ENCODE measurements at places on chromosomes 12 and 14. TPM values are rescaled to one million over a fixed set of nuclear protein-coding genes. Genes with fewer than 3 reads are reported as not detected.

TDP1 gene
- 6.8 TPM for total RNA-seq

DNA sequence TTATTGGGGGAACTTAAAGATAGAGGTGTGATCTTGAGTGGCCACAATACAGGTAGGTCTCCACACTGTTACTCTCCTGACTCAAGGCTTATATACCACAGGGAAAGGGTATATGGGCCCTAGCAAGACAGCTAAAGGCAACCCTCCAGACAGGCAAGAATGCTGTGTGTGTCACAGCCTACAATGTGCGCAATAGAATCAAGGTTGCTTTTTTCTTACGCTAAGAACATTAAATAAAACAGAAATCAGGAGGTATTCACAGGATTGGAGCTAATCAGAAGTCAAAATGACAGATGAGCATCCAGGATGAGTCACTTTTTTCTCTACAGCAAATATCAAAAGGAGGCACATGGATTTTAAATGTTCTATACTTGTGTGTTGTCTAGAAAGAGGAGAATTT lies 1797.9 kb upstream of the SEL1L start:
- no peaks in the 10 kb centered on the region for H3K36me3 ChIP-seq
- no peak overlapping the region for H3K4me3 ChIP-seq
- no peaks in the 10 kb centered on the region for H3K27me3 ChIP-seq
- no peaks in the 10 kb centered on the region for H3K4me1 ChIP-seq

GRCh38 chr12:88562151-88562550 lies 18.1 kb downstream of the KITLG start:
- no peaks in the 10 kb centered on the region for H3K27me3 ChIP-seq
- no peak overlapping the region for H3K27ac ChIP-seq
- no peak for DNase-seq
- no peaks in the 10 kb centered on the region for H3K36me3 ChIP-seq

- no peaks in the 10 kb centered on the region for H3K36me3 ChIP-seq
- DNase-seq = no peak
- no peak overlapping the region for H3K27ac ChIP-seq
- H3K4me1 ChIP-seq = no peaks in the 10 kb centered on the region
- H3K4me3 ChIP-seq = no peak overlapping the region
- no peaks in the 10 kb centered on the region for H3K27me3 ChIP-seq
Observed at GRCh38 chr12:20245491-20245890, 122.8 kb upstream of the PDE3A start.

SIX4 gene
- total RNA-seq = 2.7 TPM

- H3K27me3 ChIP-seq = peaks cover 57% of the 10 kb centered on the region
- DNase-seq = no peak
- H3K4me1 ChIP-seq = no peaks in the 10 kb centered on the region
- H3K27ac ChIP-seq = no peak overlapping the region
- H3K36me3 ChIP-seq = no peaks in the 10 kb centered on the region
Observed at GRCh38 chr14:81433378-81433777, 33.3 kb upstream of the STON2 start.

LRRC10 gene
- total RNA-seq = not detected

DNA sequence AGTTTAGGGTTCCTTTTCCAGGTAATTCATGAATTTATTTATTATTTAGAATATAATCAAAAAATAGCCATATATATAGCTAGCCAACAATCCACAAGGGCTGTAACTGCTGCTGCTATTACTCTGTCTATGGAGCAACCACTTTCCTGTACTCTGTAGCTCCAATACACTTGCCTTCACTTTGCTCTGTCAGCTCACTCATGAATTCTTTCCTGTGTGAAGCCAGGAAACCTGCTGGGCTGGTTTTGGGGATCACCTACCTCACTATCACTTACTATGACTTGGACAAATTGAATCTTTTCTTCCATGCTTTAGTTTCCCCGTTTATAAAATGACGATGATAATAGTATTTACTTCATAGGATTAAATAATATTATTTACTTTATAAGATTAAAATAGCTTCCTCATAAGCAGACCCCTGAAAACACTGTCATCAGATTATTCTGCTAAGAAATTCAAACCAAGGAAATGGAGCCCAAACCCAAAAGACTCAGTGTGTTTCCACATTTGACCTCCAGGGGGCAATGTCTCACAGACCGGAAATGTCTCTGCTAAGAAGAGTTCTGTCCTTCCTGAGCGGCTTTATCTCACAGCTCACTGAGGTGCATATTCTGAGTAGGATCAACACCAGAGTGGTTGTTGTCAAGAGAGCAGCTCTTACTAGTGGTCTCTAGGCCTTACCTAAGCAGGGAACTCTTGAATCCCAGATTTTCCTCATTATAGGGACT lies 457.1 kb downstream of the DAD1 start:
- H3K27ac ChIP-seq = no peak overlapping the region
- no peak overlapping the region for H3K4me3 ChIP-seq
- H3K27me3 ChIP-seq = no peaks in the 10 kb centered on the region

NR1H4 gene
- total RNA-seq = not detected

- H3K27ac ChIP-seq = peak overlapping the region; percentile 0
- H3K27me3 ChIP-seq = no peaks in the 10 kb centered on the region
- no peaks in the 10 kb centered on the region for H3K36me3 ChIP-seq
- no peak for DNase-seq
Observed at GRCh38 chr14:71116568-71117122, 209.4 kb downstream of the PCNX1 start.

ESR2 gene
- 0.16 TPM for total RNA-seq

GRCh38 chr14:79745046-79745445 lies 466.3 kb downstream of the DIO2 start:
- no peak overlapping the region for H3K4me3 ChIP-seq
- DNase-seq = no peak
- H3K27ac ChIP-seq = no peak overlapping the region

PZP gene
- not detected for total RNA-seq

DNA sequence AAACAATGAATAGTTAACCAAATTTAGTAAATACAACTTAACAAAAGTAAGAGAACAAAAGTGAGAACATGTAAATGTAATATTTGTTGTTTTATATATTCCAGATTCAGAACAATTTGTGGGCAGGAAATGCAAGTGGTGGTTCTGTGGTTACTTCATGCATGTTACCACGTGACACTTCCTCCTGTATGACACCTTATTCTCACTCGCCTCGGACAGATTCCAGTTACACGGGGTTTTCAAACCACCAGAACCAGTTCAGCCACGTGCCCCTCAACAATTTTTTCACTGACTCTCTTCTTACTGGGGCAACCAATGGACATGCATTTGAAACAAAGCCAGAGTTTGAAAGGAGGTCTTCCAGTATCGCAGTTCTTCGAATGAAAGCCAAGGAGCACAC lies 21.0 kb downstream of the ALX1 start:
- no peak for DNase-seq
- H3K27me3 ChIP-seq = no peaks in the 10 kb centered on the region
- H3K4me1 ChIP-seq = no peaks in the 10 kb centered on the region
- H3K36me3 ChIP-seq = no peaks in the 10 kb centered on the region

PLEK2 gene
- 0.16 TPM for total RNA-seq

DNA sequence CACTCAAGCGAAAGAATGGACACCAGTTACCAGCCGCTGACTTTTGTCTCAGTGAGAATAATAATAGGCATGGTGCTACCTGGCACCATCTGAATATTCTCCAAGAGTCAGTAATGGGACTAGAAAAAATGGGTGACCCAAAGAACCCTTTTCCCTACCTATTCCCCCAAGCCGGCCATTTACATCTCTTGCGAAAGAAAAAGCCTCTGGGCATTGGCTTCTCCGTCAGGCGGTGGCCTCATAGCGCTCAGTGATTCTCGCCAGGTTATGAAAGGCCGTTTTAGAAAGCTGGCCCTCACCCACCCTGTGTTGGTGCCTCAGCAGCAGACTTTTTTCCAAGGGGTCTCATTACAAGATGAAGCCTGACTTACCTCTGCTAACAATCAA lies 523 bp upstream of the SLC6A15 start:
- no peak for DNase-seq
- peaks cover 62% of the 10 kb centered on the region for H3K27me3 ChIP-seq
- H3K4me1 ChIP-seq = peaks cover 20% of the 10 kb centered on the region
- H3K27ac ChIP-seq = no peak overlapping the region

DNA sequence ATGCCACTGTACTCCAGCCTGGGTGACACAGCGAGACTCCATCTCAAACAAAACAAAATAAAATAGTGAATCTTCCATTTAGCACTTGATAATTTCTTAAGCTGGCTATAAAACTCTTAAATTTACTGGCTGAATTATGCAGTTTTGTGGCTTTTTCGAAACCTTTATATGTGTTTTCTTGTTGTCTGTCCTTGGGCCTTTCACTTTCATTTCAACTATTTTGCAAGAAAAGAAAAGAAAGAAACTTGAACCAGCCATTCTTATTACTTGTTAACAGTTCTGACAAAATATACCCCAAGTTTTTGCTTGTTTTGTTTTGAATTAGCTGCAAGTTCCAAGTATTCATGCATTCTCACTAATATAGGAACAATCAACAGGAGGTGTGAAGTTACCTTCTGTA lies 42.8 kb downstream of the PRICKLE1 start:
- DNase-seq = no peak
- no peaks in the 10 kb centered on the region for H3K27me3 ChIP-seq
- H3K27ac ChIP-seq = no peak overlapping the region

DLK1 gene
- not detected for total RNA-seq

- no peak overlapping the region for H3K27ac ChIP-seq
- no peaks in the 10 kb centered on the region for H3K27me3 ChIP-seq
- DNase-seq = no peak
- H3K4me3 ChIP-seq = no peak overlapping the region
- H3K4me1 ChIP-seq = no peaks in the 10 kb centered on the region
Observed at GRCh38 chr12:87676731-87677130, 352.5 kb downstream of the C12orf50 start.

- H3K27me3 ChIP-seq = peaks cover 3% of the 10 kb centered on the region
- no peak overlapping the region for H3K4me3 ChIP-seq
- no peaks in the 10 kb centered on the region for H3K36me3 ChIP-seq
- H3K27ac ChIP-seq = no peak overlapping the region
Observed at GRCh38 chr12:95573951-95574576, 22.8 kb upstream of the USP44 start.

Data from sigmoid colon (tissue), 7 donors.